ENCODE measurements at places on chromosomes 11 and 22. TPM values are rescaled to one million over a fixed set of nuclear protein-coding genes. Genes with fewer than 3 reads are reported as not detected.

ZDHHC13 gene
- total RNA-seq, result 16.2 TPM

TRPM5 gene
- 0.17 TPM for total RNA-seq

ACTN3 gene
- not detected for total RNA-seq

GGTLC2 gene
- not detected for total RNA-seq

PKP3 gene
- total RNA-seq, result 0.30 TPM

MB gene
- not detected for total RNA-seq

VSIG2 gene
- total RNA-seq, result 0.44 TPM

UPK3A gene
- not detected for total RNA-seq

WDR74 gene
- 201 TPM for total RNA-seq

DNA sequence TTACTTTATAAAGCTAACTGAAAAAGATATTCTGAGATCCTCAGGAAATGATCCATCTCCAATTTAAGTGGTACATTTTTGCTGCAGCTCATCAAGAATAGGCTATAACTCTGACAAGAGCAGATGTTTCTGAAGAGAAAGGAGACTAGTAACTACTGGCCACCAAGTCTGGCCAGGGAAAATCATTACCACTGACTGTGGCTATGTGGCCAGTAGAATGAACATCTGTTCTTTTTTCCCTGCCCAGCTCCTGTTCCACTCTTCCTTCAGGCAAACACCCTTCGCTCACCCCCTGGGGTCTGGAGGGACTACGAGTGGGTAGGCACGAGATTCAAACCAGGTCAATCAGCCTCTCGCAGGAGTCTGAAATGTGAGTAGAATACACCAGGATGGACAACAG lies 23.9 kb downstream of the TMEM123 start:
- DNase-seq, result no peak

- no peak for DNase-seq
These were observed 27.7 kb upstream of the OPCML start for GRCh38 chr11:133559833-133560471.

- no peak for DNase-seq
These were observed 358.3 kb downstream of the METTL15 start for GRCh38 chr11:28466506-28466905.

DNA sequence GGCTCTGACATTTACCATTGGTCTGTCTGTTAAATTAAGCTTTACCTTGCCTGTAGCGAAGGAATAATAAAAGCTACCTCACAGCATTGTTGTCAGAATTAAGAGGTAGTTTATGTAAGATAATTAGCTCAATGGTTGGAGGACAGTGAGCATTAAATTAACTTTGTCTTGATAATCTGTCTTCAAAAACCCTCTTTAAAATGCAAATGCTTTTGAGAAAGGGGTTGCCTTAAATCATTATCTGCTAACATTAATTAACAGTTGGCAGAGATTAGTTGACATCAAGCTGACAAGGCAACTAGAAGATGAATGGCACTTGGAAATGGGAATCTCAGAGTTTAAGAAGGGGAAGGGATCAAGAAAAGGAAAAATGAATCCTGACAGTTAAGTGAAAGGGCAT lies 761.1 kb upstream of the ARHGAP42 start:
- DNase-seq, result no peak

DNA sequence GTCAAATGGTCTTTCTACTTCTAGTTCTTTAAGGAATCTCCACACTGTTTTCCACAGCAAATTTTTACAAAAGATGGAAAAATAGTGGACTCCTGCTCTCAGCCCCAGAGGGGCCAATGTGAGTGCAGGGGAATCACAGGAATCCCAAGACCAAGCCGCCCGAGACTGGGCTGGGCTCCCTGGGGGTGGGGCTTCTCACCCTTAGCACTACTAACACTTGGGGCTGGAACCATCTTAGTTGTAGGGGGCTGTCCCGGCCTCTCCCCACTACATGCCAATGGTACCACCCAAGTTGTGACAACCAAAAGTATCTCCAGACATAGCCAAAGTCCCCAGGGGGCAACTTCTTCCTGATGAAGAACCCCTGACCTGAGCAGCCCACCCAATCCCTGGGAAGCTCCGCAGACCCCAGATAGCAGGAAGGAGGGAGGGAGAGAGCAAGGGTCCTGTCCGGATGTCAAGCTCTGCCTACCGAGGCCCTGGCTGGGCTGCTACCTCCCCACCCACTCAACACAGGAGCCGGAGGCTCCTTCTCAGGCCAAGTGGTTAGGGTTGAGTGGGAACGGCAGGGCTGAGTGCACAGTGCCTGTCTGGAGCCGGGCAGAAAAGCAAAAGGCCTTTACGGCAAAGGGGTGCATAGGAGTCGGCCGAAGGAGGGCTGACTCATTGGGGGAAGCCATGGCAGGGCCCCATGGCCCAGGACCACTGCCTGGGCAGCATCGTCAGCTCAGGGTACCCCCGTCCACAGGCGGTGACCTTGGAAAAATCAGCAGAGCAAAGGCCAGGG lies 122.5 kb upstream of the FGF3 start:
- DNase-seq, result no peak

DNA sequence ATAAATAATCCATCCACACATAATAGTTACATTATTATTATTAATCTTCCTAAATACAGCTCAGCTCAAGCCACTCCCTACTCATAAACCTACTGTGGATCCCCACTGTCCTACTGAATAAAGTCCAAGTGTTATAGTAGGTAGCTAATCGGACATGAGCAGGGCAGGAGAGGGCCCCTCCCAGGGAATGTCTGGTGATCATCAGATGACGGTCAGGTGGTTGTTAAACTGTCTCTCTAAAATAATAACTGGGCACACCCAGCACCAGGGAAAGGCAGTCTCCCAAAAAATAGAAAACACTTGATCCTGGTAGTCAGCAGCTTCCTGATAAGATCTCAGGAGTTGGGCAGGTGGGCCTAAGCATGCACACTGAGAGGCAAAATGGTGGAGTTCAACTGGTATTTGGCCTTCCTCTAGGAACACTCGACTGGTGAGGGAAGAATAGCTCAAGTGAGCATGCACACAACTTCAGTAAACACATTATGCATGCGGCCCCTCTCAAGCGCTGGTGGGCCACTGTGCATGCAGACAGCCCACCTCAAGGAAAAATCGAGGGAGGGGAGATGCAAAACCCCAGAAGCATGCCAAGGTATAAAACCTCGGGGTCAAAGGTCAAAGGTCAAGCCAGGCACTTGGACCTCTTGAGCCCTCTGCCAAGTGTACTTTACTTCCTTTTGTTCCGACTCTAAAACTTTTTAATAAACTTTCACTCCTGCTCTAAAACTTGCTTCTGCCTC lies 65.0 kb downstream of the LRRC32 start:
- no peak for DNase-seq

- no peak for DNase-seq
These were observed 79.5 kb upstream of the SLC25A18 start for GRCh38 chr22:17483688-17484372.
